Activated CD4-positive, alpha-beta T cell treated with anti-CD3 and anti-CD28 coated beads, Interleukin-2, amount 50 U/mL, for 4 hours (primary cell): ENCODE measurements at places on chromosomes 5 and 9.
A peak's percentile ranks its signal among the peaks of the same experiment; 100 is the strongest.

- DNase-seq, result no peak
Measured at GRCh38 chr5:168015506-168015905, 275.9 kb upstream of the WWC1 start.

GRCh38 chr9:133135146-133135745 is 14.2 kb upstream of the RALGDS start:
- peak; percentile 43 for DNase-seq

DNA sequence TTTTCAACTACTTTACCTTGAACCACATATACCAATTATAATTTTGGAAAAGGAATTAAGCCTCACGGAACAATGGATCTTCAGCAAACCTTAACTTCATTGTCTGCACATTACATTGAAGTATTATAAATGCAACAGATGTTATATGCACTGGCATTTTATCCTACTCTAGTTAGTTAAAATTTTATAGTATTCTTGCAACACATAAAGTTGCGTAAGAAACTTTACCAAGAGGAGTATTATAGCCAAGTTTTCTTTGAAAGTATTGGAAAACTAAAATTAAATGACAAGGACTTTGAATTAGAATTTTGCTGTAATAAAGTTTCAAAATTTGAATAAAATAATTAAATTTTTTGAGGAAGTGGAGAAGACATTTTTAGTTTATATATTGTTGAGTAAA is 63.4 kb upstream of the SREK1 start:
- DNase-seq, result no peak

- DNase-seq, result no peak
Measured at GRCh38 chr5:32135086-32135485, 39.0 kb downstream of the GOLPH3 start.

- no peak for DNase-seq
Measured at GRCh38 chr5:169939731-169940130, 40.6 kb downstream of the INSYN2B start.

DNA sequence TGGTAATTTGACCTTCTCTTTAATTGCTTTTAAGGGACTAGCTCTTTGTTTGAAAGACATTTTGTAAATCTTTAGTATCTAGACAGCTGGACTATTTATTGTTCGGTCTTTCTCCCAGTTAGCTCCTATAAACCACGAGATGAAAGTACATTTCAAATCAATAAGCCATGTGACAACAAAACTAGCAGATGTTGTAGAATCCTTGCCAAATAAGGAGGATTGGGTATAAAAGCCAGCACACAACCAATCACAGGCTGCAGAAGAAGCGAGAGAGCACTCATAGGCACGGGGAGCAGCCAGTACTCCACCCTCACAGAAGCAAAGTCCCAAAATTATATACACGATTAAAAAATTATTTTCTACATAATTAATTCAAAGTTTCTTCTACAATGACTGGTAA is 8.1 kb upstream of the OMD start:
- no peak for DNase-seq
